ENCODE measurements at places on chromosomes 6 and 20.

DNA sequence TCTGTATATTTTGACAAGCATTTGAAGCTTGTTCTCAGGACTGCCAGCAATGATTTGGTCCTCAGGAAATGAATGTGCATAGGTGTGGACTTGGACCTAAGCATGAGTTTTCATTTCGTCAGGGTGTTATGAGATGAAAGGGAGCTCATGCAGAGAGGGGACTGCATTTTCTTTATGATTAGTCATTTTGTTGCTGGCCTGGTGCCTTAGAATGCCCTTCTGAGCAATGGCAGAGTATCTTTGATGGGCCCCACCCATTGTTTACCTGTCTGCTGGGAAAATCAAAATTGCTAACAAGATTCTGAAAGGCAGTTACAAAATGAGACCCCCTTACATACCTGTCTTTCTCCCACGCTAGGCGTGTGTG, 51.5 kb upstream of the MTHFD1L start:
- DNase-seq, result no peak

- DNase-seq, result peak; percentile 9
Observed at GRCh38 chr20:13231031-13231752, 10.1 kb downstream of the ISM1 start.

GRCh38 chr20:61694682-61695081, 371.0 kb downstream of the TAF4 start:
- DNase-seq, result no peak

DNA sequence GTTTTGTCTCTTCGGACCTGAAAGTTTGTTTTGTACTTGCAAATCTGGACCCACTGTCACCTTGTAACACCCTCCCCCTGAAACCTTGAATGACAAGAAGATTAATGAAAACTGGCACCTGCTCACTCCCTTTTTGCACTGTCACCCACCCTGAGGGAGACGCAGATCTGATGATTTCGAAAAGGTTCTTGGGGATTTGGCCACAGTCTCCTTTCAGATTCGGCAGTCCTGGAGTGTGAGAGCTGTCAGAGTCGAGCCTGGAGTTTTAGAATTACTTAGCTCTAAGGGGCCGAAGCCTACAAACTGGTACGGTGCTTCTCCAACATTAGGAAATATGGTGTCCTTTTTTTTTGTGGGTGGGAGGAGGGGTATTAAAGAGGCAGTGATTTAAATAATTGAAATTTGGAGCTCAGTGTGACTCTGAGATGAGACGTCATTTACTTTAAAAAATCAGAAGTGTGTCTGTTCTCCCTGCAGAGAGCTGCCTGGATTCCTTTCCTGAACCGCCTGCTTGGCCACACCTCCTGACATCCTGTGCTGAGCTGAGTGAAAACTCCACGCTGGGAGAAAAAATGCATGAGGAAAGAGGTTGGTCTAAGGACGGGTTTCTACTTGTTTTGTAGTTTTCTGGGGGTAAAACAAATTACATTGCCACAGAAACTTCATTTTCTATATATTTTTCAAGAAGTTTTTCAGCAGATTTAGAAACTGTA, 447.0 kb upstream of the CDH4 start:
- no peak for DNase-seq

GRCh38 chr20:9367746-9368145, 146.6 kb upstream of the LAMP5 start:
- DNase-seq, result no peak

GRCh38 chr6:95240514-95240913, 336.8 kb upstream of the MANEA start:
- no peak for DNase-seq

DNA sequence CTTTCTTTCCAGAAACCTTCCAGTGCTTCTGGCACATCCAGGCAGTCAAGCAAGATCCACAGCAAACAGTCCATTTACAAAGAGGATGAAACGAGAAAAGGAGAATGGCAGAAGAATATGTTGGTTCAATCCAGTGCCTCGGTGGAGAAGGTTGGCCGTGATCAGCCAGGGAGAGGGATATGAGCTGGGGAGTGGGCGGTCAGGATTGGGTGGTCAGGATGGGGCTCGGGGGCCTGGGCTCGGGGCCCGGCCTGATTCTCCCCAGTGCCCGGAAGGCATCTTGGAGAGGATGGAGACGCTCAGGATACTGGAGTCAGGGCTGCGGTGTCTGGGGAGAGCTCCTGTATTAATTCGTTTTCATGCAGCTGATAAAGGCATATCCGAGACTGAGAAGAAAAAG, 61.3 kb downstream of the EFCAB8 start:
- DNase-seq, result no peak

- peak; percentile 64 for DNase-seq
Observed at GRCh38 chr6:147065786-147066185, 138.4 kb upstream of the STXBP5 start.

GRCh38 chr20:60016406-60016805, 58.2 kb downstream of the CDH26 start:
- DNase-seq, result no peak

DNA sequence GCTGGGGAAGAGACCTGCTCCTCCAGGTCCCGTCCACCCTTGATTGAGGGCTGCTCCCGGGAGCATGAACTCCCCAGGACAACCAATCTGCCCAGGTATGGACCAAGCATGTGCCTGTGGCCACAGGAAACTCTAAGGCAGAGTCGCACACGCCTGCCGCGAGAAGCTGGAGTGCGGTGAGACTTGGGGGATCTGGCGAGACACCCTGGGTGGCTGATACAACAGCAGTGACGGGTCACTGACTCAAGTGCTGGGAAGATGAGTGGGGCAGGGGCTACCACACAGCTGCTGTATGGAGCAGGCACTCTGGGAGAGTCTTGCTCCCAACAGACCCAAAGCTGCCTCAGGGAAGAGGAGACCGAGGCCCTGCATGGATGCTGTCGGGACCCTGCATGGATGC, 40.1 kb downstream of the BFSP1 start:
- DNase-seq, result no peak

DNA sequence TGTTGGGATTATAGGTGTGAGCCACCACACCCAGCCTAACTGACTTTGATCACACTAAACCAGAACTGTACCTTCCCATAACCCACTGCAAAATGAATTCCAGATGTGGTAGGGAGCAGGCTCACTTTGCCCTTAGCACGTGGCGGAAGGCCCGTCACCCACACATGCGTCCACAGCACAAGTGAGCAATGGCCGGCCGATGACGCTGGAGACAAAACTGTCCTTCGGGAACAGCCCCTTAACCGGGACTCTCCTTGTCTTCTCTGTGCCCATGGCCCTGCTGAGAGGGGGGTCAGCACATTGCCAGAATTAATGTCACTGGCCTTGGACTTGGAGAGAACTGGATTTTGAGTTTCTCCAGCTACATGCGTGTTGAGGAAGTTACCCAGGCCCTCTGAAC, 107.2 kb downstream of the TOX2 start:
- no peak for DNase-seq

GRCh38 chr6:56507517-56507916, 135.2 kb downstream of the DST start:
- no peak for DNase-seq

Data from SHP77 (cell line).